ENCODE measurements at places on chromosomes 7 and 10.

- no peak for DNase-seq
Observed at GRCh38 chr10:109203646-109204353, 719.5 kb downstream of the XPNPEP1 start.

DNA sequence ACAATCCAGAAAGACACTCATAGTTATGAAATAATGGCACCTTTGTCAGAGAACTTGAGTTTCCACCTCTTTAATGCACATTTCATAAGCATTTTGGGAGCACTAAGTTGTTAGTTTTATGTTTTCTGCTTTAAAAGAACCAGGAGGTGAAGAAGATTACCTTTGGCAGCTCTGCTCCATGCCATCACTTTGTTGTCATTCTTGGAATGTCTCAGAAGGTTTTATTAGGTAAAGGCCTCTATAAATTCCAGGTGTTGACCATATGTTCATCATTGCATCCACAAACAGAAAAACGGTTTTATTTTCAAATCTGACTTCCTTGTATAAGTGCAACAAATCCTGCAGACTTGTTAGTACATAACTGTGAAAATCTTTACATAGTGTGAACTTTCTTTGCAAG, 424.8 kb downstream of the MDFIC start:
- no peak for DNase-seq

GRCh38 chr7:142100634-142101033, 10.9 kb upstream of the MGAM2 start:
- DNase-seq = no peak

DNA sequence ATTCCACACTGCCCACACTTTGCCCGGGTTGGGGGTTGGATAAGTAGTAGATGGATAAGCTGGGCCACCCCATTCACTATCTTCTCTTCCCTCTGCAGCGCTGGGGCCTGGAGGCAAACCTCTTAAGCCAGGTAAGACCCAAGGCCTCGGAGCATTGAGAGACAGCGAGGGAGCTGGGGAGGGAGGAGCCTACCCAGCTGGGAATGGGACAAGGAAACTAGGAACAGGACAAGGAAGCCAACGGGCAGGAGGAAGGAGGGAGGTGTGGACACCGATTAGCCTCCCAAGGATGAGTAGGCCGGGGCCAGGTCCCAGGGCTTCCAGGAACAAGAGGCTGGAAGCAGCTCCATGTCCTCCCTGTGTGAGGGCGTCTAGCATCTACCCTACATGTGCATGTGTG, 9.6 kb downstream of the ELN start:
- DNase-seq = no peak

GRCh38 chr7:151381098-151381347, 28.8 kb downstream of the WDR86 start:
- DNase-seq = no peak

DNA sequence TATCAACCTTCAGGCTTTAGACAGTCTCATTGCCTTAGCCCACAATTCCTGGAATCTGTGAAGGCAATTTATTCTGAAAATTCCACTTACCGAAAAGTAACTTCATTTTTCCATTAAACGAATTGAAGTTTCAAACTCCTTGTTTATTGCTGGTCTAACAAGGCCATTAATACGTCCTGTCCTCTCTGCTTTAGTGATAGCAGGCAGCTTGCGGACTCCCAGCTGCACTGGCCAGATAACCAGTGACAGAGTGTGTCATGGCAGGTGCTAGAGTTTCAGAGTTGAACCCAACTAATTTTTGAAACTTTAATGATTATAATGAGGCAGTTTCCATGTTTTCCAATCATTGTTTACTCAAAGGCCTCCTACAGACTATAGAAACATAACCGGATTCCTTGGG, 31.1 kb downstream of the LOXL4 start:
- DNase-seq = no peak

DNA sequence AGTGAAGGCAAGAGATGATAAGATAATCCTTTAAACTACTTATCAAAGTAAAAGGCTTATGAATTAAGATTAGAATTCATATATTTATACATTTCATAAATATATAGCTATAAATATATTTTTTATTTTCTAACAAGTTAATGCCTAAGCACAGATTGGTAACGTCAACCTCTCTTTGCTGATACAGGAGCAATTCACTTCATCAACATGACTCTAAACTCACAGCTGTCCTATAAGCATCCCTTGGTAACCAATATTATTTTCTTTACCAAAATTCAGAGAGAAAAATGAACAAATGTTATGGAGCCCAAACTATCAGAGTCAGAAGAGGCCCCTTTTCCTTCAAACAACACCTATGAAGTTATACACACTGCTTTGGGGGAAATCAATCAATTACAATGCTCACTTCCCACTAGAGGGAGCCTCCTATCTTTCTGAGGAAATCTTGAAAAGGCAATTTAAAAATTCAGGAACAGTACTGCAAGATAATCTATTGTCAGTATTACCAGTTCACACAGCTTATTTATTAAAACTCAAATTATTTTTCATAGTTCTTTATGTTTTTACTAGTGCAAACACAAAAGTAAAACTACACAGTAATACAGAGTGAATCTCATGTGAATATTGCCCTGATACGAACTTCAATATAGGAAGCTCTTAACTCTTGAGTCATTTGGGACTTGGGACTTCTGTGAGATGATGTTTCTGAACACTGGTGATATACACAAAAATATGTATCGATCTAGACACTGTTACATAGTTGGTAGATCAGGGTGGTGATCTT, 51.0 kb upstream of the NOBOX start:
- no peak for DNase-seq
